ENCODE measurements at places on chromosomes 1 and 21.

GRCh38 chr1:240486611-240487010 is 125.3 kb downstream of the GREM2 start:
- no peak for DNase-seq

GRCh38 chr1:160963521-160963920 is 8.9 kb upstream of the ITLN2 start:
- no peak for DNase-seq

DNA sequence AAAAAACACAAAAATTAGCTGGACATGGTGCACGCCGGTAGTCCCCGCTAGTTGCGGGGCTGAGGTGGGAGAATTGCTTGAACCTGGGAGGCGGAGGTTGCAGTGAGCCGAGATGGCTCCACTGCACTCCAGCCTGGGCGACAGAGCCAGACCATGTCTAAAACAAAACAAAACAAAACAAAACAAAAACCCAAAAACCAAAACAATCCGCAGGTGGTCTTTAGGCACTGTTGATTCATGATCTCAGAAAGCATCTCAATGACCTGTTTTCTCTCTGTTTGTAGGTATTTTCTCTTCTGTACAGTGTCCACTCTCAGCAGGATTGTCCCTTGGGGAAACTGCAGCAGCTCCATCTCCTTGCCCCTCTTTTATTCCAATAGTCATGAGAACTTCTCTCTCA is 74.9 kb upstream of the ADGRL2 start:
- DNase-seq: no peak

DNA sequence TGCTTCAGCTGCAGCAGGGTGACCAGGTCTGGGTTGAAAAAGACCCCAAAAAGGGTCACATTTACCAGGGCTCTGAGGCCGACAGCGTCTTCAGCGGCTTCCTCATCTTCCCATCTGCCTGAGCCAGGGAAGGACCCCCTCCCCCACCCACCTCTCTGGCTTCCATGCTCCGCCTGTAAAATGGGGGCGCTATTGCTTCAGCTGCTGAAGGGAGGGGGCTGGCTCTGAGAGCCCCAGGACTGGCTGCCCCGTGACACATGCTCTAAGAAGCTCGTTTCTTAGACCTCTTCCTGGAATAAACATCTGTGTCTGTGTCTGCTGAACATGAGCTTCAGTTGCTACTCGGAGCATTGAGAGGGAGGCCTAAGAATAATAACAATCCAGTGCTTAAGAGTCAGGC is 2.9 kb downstream of the C1QA start:
- no peak for DNase-seq

- DNase-seq: no peak
Observed at GRCh38 chr1:36440044-36440443, 10.2 kb downstream of the OSCP1 start.

- DNase-seq: no peak
Observed at GRCh38 chr21:41571938-41572510, 64.1 kb upstream of the TMPRSS2 start.

GRCh38 chr1:3352299-3352951 is 102.0 kb upstream of the ARHGEF16 start:
- no peak for DNase-seq

GRCh38 chr1:29648026-29648425 is 411.7 kb downstream of the PTPRU start:
- DNase-seq: no peak

- DNase-seq: no peak
Observed at GRCh38 chr1:50929376-50929958, 30.6 kb downstream of the FAF1 start.

DNA sequence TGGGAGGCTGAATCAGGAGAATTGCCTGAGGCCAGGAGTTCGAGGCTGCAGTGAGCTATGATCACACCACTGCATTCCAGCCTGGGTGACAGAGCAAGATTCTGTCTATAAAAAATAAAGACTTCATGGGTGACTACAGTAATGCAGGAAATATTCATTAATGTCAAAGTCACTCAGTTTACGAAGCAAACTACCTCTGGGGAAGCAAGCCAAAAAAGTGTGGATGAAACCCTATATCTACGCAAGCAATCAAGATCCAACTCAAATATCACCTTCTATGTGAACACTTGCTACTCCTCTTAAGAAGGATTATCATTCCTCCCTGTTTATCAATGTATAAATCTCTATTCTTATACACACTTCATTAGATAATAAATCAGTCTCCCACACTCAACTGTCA is 434.8 kb downstream of the SETD4 start:
- no peak for DNase-seq

DNA sequence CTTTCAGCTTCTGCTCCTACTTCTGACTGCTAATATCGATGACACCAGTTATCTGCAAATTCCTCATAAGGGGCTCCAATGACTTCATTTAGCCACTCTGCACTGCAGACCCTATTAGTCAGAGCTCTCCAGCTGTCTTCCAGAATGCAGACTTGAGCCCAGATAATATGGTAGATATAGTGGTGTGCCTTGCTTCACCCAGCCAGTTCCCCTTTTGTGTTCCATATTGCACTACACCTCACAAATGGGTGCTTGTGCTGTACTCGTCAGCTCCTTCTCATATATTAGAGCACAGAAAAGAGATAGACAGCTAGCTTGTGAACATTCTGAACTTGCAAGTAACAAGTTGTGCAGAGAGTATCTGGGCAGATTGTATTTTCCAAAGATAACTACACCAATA is 23.7 kb upstream of the COG2 start:
- DNase-seq: no peak

GRCh38 chr1:100612540-100612939 is 74.6 kb downstream of the GPR88 start:
- no peak for DNase-seq

DNA sequence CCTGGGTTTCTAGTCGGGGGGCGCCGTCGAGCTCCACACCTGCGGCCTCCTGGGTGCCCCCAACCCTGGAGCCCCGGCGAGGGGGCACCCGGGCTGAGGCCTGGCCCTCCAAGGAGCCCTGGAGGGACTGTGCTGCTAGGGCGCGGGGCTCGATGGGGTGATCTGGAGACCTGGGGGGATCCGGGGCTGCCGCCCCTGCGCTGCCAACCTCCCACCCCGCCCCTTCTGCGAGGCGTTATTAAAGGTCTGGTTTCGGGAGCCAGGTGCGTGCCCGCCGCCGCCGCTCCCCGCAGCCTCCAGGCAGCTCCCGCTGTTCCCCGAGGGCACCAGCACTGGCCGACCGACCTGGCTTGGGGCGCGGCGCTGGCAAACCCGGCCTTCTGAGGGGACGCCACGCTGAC is 746 bp upstream of the POFUT2 start:
- DNase-seq: no peak

DNA sequence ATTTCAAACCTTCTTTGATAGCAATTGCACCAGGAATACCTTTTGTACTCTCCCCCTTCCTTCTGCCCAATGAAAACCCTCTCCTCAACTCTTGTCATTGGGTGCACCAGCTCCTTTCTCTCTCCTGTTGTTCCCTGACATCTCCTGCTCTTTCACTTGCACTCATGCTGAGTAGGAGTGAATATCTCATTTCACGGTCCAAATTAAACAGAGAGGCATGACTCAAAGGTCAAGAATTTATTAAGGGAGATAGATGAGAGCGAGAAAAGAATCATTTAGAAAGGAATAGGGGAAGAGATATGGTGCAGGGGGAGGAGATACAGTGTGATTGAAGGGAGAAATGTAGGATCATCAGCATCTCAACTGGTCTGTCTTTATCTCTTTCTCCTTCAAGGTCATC is 22.1 kb downstream of the AIM2 start:
- DNase-seq: no peak
